ENCODE measurements at places on chromosomes 3 and 15. TPM values are rescaled to one million over a fixed set of nuclear protein-coding genes. Genes with fewer than 3 reads are reported as not detected.

DNA sequence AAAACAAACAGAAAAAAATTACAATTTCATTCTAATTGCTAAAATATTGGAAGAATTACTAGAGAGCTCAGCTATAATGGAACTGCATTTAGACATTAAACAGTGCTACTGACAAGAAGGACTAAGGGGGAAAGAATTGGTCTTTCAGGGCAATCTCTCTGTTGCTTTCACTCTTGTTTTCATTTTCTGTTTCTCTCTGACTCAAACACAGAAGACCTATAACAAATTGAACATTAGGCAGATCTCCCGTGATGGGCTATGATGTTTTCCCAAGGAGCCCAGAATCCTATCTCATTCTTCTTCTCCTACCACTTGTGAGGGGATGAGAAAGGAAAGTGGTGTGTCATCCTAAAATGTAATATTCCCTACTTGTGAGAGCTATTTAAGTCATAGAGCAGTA, 358.0 kb upstream of the TGFBR2 start:
- no peak overlapping the region for H3K27ac ChIP-seq
- no peaks in the 10 kb centered on the region for H3K27me3 ChIP-seq
- peak; percentile 1 for DNase-seq
- no peak overlapping the region for H3K4me3 ChIP-seq
- no peaks in the 10 kb centered on the region for H3K36me3 ChIP-seq
- no peaks in the 10 kb centered on the region for H3K4me1 ChIP-seq

- no peak overlapping the region for H3K4me3 ChIP-seq
- no peak for DNase-seq
- H3K27ac ChIP-seq: no peak overlapping the region
- H3K4me1 ChIP-seq: no peaks in the 10 kb centered on the region
- no peaks in the 10 kb centered on the region for H3K36me3 ChIP-seq
Observed at GRCh38 chr3:112197131-112197530, 64.1 kb upstream of the GCSAM start.

GRCh38 chr3:59880717-59881116, 830.9 kb upstream of the CFAP20DC start:
- H3K36me3 ChIP-seq: no peaks in the 10 kb centered on the region
- no peaks in the 10 kb centered on the region for H3K4me1 ChIP-seq
- H3K27me3 ChIP-seq: no peaks in the 10 kb centered on the region
- no peak overlapping the region for H3K4me3 ChIP-seq

DNA sequence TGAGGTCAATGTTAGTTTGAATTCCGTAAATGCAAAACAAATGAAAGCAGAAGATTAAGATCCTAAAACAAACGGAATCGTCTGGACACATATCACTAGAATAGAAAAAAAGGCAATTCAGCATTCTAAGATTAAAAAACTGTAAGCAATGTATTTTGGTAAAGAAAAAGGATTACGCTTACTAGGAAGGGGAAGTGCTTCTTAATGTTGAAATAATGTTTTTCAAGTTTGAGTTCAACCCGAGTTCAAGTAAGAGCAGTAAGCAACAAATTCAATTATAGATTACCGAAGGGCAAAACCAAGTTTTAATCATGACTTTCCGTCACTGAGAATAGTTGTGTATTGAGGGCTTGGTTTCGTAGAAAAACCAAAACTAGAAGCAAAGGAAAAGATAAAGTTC, 637 bp downstream of the CIP2A start:
- 0 out of 2 replicates have a peak, but pooled peaks cover 2% of the 10 kb centered on the region for H3K4me1 ChIP-seq
- no peak for DNase-seq
- H3K36me3 ChIP-seq: no peaks in the 10 kb centered on the region
- H3K27ac ChIP-seq: peak overlapping the region; percentile 91

DNA sequence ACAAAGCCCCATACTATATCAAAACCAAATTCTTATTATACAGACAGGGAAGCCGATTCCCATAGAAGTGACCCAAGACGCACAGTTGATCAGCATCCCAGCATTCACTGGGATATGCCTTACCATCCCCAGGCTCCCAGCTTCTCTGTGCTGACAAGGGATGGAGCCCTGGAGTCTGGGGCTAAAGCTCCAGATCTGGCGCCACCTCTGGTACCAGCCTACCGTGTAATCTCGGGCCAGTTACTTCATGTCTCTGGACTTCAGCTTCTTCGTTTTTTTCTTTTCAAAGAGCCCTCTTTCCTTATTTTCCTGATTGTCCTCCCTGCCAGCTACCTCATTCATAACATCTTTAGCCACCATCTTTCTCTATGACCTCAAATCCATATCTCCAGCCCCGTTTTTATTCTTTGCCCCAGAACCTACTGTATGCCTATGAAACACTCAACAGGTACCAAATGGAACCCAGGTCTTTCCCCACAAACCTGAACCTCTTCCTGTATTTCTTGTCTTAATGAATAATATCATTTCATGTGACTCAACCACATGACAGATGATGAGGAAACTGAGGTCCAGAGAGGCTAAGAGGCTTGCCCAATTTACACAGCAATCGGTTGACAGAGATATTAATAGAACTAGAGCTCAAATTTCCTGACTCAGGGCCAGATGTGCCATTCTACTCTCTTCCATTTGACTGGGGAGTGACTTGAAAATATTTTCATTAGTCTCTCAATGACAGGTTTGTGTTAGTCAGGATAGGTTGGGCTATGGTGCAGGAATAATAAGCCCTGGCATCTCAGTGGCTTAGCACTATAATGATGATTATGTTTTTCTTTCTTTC, 85.4 kb upstream of the TLE3 start:
- DNase-seq: no peak
- no peak overlapping the region for H3K27ac ChIP-seq
- H3K4me1 ChIP-seq: no peaks in the 10 kb centered on the region
- H3K4me3 ChIP-seq: no peak overlapping the region

DNA sequence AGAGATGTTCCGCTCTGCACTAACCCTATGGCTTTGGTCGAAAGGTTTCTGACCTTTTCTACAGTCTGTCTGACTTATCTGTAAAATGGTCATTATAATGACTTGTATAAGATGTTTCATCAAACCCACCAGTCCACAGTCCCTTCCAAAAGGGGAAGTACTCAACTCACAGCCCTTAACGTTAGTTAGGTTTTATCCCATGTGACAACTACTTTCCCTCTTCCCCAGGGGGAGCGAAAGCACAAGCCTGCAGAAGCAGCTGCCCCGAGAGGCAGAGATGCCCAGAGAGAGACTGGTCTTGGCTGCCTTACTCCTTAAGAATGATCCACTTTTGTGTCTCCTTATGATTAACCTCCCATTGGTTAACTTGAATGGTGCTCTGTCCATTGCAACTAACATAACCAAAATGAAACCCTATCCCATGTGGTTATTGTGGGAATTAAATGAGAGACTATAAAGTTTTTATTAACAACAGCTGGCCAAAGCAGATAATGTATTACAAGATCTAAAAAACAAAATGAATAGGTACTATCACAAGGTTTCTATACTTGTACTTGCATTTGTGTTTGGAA, 6.4 kb downstream of the ASTE1 start:
- no peak for DNase-seq
- H3K27me3 ChIP-seq: no peaks in the 10 kb centered on the region
- no peak overlapping the region for H3K4me3 ChIP-seq

DNA sequence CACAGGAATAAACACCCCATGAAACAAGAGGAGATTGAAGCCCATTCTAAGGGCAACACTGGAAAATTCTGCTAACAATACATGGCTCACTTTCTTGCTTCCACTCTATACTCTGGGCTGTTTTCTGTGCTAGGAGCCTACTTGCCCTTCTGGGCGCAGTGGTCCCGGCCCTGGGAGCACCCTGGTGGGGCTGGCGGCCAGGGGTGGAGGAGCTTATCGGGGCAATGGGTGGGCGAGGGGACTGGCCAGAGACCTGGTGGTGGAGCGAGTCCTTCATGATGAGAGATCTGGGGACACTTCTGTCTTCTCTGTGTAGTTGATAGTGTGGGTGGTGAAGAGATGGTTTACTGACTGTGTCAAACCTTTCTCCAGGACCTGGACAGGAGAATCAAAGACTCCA, 1128.5 kb downstream of the TBL1XR1 start:
- H3K36me3 ChIP-seq: no peaks in the 10 kb centered on the region
- H3K4me3 ChIP-seq: no peak overlapping the region
- H3K27ac ChIP-seq: no peak overlapping the region
- no peaks in the 10 kb centered on the region for H3K27me3 ChIP-seq

DNA sequence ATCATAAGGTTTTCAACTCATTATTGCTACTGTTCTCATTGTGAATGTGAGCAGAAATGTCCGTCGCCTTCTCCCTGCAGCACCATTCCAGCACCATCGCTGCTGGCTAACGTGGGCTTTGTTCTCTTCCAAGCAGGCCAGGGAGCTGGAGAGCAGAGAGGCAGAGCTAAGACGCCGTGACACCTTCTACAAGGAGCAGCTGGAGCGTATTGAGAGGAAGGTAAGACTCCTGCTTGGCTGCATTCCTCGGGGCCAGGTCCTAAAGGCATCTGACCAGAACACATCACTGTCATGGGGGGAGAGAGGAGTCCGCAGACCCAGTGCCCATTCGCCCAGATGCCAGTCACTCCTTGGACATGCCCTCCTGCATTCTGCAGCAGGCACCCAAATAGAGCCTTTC, 130.4 kb upstream of the PLXNA1 start:
- H3K4me3 ChIP-seq: no peak overlapping the region
- H3K27ac ChIP-seq: no peak overlapping the region
- H3K36me3 ChIP-seq: no peaks in the 10 kb centered on the region

GRCh38 chr15:33874156-33874555, 94.1 kb upstream of the CHRM5 start:
- no peak overlapping the region for H3K4me3 ChIP-seq
- H3K27me3 ChIP-seq: no peaks in the 10 kb centered on the region
- H3K36me3 ChIP-seq: no peaks in the 10 kb centered on the region
- no peaks in the 10 kb centered on the region for H3K4me1 ChIP-seq

GRCh38 chr3:48684480-48685143, 1.1 kb downstream of the NCKIPSD start:
- H3K4me1 ChIP-seq: peaks cover 14% of the 10 kb centered on the region
- H3K36me3 ChIP-seq: peaks cover 25% of the 10 kb centered on the region
- H3K27ac ChIP-seq: peak overlapping the region; percentile 10
- peak overlapping the region; percentile 99 for H3K4me3 ChIP-seq

GRCh38 chr3:12005951-12006625, 1.9 kb downstream of the SYN2 start:
- no peak overlapping the region for H3K4me3 ChIP-seq
- peaks cover 8% of the 10 kb centered on the region for H3K27me3 ChIP-seq
- H3K4me1 ChIP-seq: no peaks in the 10 kb centered on the region
- H3K36me3 ChIP-seq: no peaks in the 10 kb centered on the region

DNA sequence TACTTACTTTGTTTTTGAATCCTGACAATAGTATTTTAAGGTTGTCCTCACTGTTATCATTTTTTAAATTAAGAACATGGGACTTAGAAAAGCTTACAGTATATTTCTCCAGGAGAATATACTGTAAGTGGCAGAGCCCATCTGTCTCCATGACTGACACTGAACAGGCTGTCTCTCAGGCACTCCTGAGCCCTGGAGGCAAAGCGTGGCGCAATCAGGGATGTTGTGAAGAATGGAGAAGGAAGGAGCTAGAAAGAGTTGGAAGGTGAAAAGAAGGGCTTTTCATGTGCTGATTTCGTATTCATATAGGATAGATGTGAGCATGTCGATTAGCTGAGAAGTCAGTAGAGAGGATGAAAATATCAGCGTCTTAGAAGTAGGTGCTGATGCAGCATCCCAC, 41.5 kb downstream of the FGF12 start:
- no peak for DNase-seq
- H3K27ac ChIP-seq: no peak overlapping the region
- H3K4me3 ChIP-seq: no peak overlapping the region
- H3K36me3 ChIP-seq: no peaks in the 10 kb centered on the region
- no peaks in the 10 kb centered on the region for H3K27me3 ChIP-seq

MYH15 gene
- total RNA-seq: 0.13 TPM

DNA sequence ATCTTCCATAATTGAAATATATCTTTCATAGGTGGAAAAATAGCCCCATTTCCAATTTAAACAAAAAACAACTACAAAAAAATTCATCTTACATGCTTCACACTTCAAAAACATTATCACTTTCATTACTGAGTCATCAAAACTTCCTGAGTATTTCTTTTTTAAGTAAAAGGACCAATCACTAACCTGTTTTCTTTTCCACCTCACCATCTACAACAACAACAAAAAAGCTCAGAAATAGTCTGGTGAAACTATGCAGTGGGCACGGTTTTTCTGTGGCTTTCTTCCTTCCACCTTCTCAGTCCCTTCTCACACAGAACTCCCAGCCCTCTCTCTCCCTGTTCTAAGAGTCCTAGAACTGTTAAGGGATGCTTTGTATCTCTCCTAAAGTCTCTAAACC, 20.3 kb upstream of the TNIK start:
- H3K4me1 ChIP-seq: peaks cover 11% of the 10 kb centered on the region
- no peaks in the 10 kb centered on the region for H3K36me3 ChIP-seq
- H3K27me3 ChIP-seq: no peaks in the 10 kb centered on the region
- H3K4me3 ChIP-seq: peak overlapping the region; percentile 1

SKOR1 gene
- 0.36 TPM for total RNA-seq

DNA sequence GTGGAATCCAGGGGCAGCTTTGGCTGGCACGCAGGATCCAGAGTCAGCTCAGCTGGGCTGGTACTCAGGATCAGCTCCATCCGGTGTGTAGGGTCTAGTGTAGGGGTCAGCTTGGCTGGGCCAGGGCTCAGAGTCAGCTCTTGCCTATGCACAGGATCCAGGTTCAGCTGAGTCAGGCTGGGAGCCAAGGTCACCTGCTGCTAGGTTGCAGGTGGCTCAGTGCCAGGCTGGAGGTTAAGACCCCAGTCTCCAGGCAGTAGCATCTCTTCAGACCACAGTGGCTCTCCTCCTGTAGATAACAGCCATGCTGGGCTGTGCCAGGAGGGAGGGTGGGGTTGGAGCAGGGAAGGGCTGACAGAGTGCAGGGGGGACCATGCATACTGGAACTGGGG, 1.8 kb downstream of the HYAL3 start:
- no peak overlapping the region for H3K27ac ChIP-seq
- H3K27me3 ChIP-seq: no peaks in the 10 kb centered on the region
- no peak for DNase-seq
- H3K36me3 ChIP-seq: no peaks in the 10 kb centered on the region
- no peak overlapping the region for H3K4me3 ChIP-seq

- no peak for DNase-seq
- H3K4me1 ChIP-seq: no peaks in the 10 kb centered on the region
- H3K27me3 ChIP-seq: no peaks in the 10 kb centered on the region
- H3K4me3 ChIP-seq: no peak overlapping the region
- no peaks in the 10 kb centered on the region for H3K36me3 ChIP-seq
Observed at GRCh38 chr3:44074181-44074580, 167.5 kb upstream of the TOPAZ1 start.

CHRD gene
- 0.32 TPM for total RNA-seq

- H3K4me1 ChIP-seq: no peaks in the 10 kb centered on the region
- DNase-seq: no peak
- H3K36me3 ChIP-seq: no peaks in the 10 kb centered on the region
- H3K4me3 ChIP-seq: no peak overlapping the region
- no peaks in the 10 kb centered on the region for H3K27me3 ChIP-seq
- no peak overlapping the region for H3K27ac ChIP-seq
Observed at GRCh38 chr3:150324245-150324644, 83.9 kb upstream of the TSC22D2 start.

GRCh38 chr3:38127611-38128302, 9.2 kb downstream of the ACAA1 start:
- H3K36me3 ChIP-seq: peaks cover 52% of the 10 kb centered on the region
- peaks cover 15% of the 10 kb centered on the region for H3K4me1 ChIP-seq
- H3K27me3 ChIP-seq: no peaks in the 10 kb centered on the region

FANCD2OS gene
- not detected for total RNA-seq

- no peaks in the 10 kb centered on the region for H3K36me3 ChIP-seq
- DNase-seq: no peak
- H3K4me3 ChIP-seq: no peak overlapping the region
- H3K27ac ChIP-seq: no peak overlapping the region
- H3K4me1 ChIP-seq: no peaks in the 10 kb centered on the region
Observed at GRCh38 chr3:79415356-79415755, 352.4 kb downstream of the ROBO1 start.
